ENCODE measurements at places on chromosomes 4 and X.

DNA sequence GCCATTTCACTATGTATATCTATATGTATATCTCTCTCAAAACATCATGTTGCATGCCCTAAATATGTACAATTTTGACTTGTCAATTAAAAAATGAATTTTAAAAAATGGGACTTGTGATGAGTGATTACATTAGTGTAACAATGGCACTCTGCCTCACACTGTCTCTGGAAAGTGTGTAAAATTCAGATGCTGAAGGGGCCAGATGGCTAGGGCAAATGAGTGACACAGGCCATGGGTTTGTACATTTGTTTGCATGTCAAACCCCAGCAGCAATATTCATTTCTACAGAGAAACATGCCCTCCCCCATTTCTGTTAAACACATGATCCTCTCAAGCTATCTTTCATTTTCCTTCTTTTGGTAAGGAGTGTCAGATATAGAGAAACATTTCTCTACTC is 8.1 kb downstream of the SCARB2 start:
- DNase-seq: no peak

DNA sequence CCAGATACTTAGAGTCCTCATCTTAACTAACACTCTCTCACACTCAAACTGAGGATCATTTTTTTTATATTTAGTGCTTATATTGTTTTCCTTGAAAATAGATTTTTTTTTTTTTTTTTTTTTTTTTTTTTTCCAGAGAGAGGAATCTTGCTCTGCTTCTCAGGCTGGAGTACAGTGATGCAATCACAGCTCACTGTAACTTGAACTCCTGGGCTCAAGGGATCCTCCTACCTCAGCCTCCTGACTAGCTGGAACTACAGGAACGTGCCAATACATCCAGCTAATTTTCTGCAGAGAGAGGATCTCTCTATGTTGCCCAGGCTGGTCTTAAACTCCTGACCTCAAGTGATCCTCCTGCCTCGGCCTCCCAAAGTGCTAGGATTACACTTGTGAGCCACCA is 650.3 kb upstream of the ATOH1 start:
- no peak for DNase-seq

DNA sequence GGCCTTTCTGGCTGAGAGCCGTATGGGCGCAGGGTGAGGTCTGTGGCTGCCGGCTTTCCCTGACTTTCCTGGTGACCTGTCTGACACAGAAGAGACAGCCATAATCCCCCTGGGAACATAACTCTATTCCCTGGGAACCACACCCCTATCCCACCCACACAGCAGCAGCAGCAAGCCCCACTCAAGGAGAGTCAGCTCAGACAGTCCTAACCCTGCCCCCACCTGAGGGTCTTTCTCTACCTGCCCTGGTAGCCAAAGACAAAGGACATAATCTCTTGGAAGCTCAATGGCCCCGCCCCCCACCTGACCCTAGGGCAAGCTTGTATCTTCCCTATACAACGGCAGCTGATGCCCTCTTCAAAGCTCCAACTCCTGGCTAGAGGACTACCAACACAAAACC is 74.6 kb downstream of the PABPC4L start:
- DNase-seq: no peak

- no peak for DNase-seq
Measured at GRCh38 chr4:141158219-141158618, 24.9 kb upstream of the RNF150 start.

GRCh38 chr4:102007959-102008425 is 217.5 kb downstream of the BANK1 start:
- DNase-seq: no peak

- no peak for DNase-seq
Measured at GRCh38 chr4:75048208-75048879, 115.4 kb downstream of the PARM1 start.

- no peak for DNase-seq
Measured at GRCh38 chrX:96098471-96098870, 586.2 kb upstream of the DIAPH2 start.

GRCh38 chr4:159540501-159540900 is 437.6 kb downstream of the RAPGEF2 start:
- no peak for DNase-seq

DNA sequence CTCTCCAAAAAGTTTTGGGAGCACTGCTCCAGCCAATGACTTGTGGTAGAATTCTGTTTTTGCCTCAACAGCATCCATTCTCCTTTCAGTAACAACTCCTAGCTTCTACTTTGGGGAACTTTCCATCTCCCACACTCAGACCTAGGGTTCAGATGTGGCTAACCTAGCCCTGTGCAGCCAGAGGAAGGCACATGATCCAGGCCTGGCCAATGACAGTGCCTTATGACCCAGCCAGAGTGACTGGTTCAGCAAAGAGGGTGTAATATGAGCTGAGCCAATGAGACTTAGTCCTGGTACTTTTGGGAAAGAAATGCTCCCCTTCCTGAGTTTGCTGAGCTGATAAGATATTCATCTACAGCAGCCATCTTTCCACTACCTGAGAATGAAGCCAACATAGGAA is 5.4 kb upstream of the USP46 start:
- DNase-seq: no peak

- DNase-seq: no peak
Measured at GRCh38 chrX:14027511-14028019, 2.1 kb downstream of the GEMIN8 start.

GRCh38 chr4:721261-722168 is 15.9 kb downstream of the PCGF3 start:
- DNase-seq: no peak

- DNase-seq: no peak
Measured at GRCh38 chr4:17296921-17297890, 214.7 kb downstream of the QDPR start.

DNA sequence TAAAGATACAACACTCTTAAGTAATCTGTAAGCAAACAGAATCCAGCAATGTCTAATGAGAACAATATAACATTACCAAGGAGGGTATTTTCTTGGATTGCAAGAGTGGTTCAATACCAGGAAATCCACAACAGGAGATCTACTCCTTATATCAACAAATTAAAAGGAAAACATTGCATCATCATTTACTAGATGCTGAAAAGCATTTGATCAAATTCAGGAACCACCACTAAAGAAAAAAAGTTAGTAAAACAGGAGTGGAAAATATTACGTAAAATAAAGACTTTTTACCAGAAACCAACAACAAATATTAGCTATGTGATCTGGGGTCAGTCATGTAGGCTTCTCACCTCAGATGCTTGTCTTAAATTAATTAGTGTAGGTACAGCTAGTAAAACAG is 66.8 kb upstream of the MAB21L2 start:
- no peak for DNase-seq

GRCh38 chr4:1491328-1492141 is 85.3 kb upstream of the NKX1-1 start:
- DNase-seq: no peak

- DNase-seq: no peak
Measured at GRCh38 chr4:47752214-47752613, 85.7 kb downstream of the CORIN start.

DNA sequence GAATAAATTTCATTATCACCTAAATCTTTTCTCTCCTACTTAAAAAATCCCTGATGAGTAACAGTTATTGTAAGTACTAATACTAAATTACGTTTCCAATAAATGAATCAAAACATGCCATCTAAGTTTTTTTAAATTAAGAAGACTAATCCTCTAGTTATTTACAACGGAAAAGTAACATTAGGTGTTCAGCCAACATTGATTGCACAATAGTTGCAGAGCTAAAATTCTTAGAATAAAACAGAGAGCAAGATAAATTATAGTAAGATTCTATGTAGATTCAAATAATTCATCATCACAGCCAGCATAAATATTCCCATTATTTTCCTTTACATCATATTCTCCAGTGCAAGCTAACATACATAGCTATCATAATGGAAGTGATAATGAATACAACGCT is 139.2 kb downstream of the HDX start:
- DNase-seq: no peak

GRCh38 chr4:46445710-46446314 is 55.9 kb upstream of the GABRA2 start:
- DNase-seq: no peak

DNA sequence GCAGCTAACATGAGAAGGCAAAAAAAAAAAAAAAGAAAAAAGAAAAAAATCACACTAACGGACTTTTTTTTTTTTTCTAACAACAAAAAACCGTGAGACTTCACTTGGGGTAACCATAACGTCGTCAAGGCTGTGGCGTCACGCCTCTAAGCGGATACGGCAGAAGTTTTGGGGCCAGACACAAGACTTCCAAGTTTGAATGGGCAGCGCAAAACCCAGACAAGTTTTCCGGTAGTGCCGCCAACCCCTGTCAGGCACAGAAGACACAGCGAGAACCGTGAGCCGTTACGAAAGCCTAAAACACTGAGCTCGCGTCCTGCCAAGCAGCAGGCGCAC is 556 bp upstream of the SMARCA5 start:
- no peak for DNase-seq

DNA sequence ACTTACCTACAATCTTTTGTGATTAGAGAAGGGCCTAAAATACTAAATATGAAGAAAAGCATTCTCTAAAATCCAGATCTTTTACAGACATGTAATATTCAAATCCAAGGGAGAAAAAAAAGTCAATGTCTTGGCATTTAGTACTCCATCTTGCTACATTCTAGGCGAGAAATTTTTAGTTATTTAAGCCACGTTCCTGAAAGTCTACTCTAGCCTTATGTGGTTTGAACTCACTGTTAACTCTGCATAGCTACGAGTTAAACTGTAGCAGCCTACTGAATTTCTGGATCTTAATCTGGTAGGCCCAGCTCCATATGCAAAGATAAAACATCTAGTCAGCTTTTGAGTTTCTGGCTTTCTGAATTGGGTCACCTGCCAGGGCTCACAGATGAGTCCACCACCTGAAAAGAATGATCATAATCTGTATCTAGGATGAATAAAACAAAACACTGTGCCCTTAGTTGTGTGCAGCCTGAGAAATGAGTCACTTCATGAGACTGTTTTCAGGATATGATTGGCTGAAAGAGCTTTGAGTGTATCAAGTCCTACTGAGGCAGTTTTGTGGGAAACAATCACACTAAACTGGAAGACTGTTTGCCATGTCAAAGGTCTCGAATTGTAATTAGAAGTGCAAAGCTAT is 3.2 kb upstream of the NEK1 start:
- peak; percentile 35 for DNase-seq

GRCh38 chr4:147616849-147617172 is 386 bp upstream of the TMEM184C start:
- DNase-seq: no peak

DNA sequence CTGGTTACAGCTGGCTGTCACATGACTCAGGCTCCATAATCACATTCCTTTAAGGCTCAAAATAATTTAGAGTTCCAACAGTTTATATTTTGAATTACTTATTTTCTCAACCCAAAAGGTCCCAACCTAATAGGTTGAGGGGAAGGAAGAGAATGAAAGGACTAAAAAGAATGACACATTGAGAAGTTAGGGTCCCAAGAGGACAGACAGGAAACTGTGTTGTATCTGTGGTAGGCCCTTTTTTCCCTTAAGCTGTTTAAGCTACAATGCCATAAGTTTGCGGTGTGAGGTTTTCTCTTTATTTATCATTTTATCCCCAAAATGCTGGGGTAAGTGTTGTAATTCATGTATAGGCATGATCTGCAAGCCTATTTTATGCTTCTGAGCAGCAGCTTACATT is 290.2 kb downstream of the ZNF674 start:
- no peak for DNase-seq

DNA sequence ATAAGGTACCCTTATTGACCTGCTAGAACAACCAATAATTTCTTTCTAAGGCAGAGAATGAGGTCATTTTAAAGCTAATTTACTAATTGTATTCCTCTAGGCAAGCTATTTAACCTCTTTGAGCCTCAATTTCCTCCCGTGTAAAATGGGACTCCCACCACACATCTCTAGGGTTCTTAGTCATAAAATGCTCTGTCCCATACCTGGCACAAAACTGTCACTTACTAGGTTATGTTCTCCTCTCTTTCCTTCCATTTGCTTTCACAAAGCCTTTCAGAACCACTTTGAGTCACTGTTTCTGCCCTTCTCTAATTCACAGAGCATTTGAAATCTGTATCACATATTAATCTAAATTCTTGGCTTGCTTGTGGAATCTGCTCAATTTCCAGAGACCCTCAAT is 2.4 kb upstream of the GPR82 start:
- DNase-seq: no peak

- peak; percentile 71 for DNase-seq
Measured at GRCh38 chr4:98864560-98864959, 64.4 kb downstream of the EIF4E start.

GRCh38 chr4:26326791-26327190 is 6.0 kb downstream of the RBPJ start:
- no peak for DNase-seq

DNA sequence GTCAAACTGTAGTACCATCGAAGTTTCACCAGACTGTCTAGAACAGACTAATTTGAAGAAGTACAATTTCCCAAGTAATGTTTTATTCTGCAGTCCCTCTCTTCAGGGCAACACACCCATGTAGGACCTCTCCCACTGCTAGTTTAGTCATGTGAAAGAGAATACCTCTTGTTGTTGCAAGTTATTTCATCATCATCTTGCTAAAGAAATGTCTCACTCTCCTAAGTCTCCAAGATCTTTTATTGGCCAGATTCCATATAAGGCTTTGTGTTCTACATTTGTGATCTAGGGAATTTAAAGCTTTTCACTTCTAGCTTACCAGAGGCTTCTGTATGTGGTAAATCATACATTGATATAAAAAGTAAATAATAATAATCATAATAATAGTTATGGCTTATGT is 745.3 kb upstream of the MAGEB2 start:
- no peak for DNase-seq

GRCh38 chr4:69591364-69591763 is 48.1 kb downstream of the UGT2A2 start:
- no peak for DNase-seq

- no peak for DNase-seq
Measured at GRCh38 chr4:182254026-182254780, 11.0 kb downstream of the TENM3 start.

GRCh38 chr4:42396752-42397634 is at the start of gene SHISA3:
Gene SHISA3 (plus strand): TSS chr4:42397488. CDS start chr4:42398057, 569 bp downstream.
- no peak for DNase-seq

GRCh38 chr4:26048378-26048882 is 134.4 kb downstream of the SMIM20 start:
- no peak for DNase-seq

DNA sequence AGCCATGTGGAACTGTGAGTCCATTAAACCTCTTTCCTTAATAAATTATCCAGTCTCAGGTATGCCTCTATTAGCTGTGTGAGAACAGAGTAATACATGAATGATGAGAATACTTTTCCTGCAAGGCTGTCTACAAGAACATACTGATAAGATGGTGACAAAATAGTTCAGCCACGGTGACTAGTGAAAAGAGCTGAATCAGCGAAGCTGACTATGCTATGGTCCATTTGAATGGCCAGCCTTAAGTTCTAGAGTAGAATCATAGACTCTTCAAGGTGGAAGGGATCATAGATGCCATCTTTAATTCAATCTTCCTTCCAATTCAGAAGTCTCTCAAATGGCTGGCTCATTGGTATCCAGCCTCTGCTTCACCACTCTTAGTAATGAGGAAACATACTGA is 163.3 kb downstream of the SPANXN1 start:
- DNase-seq: no peak

- no peak for DNase-seq
Measured at GRCh38 chr4:48372272-48372671, 30.9 kb downstream of the SLAIN2 start.

GRCh38 chr4:113979148-113979904 is at the start of gene ARSJ:
Gene ARSJ (minus strand): TSS chr4:113979647. CDS start chr4:113978834, 813 bp downstream.
- no peak for DNase-seq

- no peak for DNase-seq
Measured at GRCh38 chr4:184810720-184811119, 15.0 kb downstream of the ACSL1 start.

GRCh38 chr4:165131247-165131832 is 18.7 kb upstream of the TMEM192 start:
- peak; percentile 58 for DNase-seq
